Esophagus squamous epithelium (tissue), 5 donors: ENCODE measurements at places on chromosomes 6 and 20.

DNA sequence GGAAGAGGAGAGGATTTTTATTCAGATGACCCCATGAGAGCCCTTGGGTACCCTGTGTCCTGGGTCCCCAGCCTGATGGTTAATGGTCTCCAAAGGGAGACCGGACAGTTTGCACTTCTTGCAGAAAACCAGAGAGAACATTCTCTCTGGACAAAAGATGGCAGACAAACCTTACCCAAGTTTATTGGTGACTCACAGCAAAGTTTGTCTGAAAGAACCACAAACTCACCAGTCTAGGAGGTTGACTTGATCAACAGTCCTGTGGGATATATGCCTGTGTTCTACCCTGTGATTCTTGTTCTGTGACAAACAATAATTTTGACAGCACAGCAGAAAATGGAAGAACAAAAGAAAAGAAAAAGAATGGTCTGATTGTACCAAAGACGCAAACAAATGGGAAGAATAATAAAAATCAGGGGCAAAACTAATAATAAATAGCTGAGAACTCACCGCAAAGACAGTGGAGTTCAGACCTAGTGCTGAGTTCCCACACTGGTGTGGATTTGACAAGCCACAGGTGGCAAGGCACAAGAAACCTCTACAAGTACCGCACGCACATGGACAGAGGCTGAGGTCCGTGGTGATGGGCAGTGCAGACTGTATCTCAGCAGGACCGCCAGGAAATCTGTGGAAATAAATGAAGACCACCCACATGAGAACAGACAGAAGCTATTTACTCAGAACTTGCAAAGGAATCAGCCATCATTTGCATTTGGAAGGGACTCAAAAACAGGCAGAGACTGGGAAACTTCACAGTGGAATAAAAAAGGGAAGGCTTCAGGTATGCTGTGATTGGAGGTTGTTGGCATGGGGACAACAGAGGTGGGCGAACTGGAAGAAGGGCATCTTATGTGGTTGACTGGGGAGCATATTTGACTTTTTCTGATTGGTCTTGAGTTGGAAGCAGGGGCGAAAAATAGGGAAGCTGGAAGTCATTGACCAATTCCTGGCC, 246.3 kb upstream of the RNF24 start:
- no peak for DNase-seq

GRCh38 chr6:41353333-41353732, 17.9 kb downstream of the NCR2 start:
- no peak for DNase-seq

- DNase-seq: no peak
Measured at GRCh38 chr6:55818482-55818881, 56.9 kb downstream of the BMP5 start.

- no peak for DNase-seq
Measured at GRCh38 chr6:126718600-126719327, 378.8 kb downstream of the CENPW start.

DNA sequence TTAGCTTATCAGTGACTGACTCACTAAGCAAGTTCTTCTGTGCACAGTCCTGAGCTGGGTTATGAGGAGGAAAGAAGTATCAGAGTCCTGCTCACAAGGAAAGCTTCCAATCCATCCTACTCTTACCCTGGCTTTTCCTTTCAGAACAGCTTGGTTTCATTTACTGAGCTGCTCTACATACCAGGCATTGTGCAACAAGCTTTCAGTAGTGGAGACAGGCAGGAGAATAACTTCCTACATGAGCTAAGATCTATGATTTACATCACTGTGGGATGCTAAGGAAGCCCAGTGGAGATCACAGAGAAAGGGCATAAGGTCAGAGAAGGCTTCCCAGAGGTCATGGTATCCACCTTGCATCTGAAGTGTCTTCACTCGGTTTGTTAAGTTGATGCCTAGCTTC, 144.5 kb downstream of the MAP3K7 start:
- DNase-seq: no peak

DNA sequence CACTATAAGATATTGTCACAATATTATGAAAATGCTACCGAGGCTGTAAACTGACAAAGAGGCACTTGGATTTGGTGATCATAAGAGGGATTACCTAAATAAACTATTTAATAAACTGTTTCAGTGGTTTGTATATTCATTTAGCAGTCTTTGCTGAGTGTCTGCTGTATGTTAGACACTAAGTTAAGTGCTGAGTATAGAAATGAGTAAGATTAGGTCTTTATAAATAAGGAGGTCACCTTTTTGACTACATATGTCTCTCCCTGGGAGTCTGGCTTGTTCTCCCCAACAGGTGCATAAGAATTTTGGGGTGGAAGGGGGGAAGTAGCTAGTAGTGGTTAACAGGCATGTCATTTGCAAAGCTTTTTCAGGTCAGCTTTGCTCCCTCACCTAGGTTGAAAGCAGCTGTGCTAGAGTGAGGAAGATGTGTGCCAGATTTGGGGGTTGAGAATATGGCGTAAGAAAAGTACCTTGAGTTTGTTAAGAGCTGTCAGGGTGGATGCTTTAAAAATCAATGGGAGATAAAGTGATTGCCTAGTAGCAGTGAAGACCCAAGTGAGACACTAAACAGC, 246.3 kb downstream of the ZFAND3 start:
- no peak for DNase-seq

DNA sequence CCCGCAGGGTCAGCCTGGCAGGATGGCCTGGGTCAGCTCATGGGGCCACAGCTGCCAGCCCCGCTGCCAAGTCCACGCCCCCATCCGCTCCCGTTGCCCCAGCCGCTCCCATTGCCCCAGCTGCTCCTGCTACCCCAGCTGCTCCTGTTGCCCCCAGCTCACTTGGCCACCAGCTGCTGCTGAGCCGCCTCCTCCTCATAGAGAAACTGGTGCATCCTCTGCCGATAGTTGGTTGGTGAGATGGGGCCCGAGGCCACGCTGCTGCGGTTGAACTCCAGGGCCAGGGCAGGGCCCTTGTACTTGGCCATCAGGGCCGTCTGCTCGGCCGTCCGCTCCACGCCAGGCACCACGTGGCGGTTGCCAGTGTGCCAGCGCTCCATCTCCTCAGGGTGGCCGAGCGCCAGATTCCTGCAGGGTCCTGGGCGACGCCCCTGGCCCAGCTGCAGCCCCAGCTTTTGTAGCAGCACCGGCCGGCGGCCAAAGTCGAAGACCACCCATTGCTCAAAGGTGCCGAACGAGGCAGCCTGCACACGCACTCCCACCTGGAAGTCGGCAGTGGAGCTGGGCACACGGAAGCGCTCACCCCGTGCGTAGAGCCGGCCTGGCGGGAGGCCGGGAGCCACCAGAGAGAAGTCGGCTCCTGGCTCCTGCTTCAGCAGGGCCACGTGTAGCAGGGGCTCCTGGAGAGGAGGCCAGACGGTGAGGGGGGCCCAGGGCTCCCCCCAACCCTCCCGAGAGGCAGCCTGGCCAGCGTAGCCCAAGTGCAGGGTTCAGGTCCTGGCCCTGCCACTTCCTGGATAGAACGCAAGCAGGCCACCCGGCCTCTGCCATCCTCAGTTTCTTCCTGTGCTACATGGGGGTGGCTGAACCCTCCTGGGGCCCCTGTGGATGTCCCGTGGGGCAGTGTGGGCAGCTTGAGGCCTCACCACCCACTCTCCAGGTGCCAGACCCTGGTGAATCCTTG, 4.8 kb downstream of the HELZ2 start:
- DNase-seq: no peak
